Activated effector memory CD4-positive, alpha-beta T cell treated with Interleukin-2 at 50 U/mL for 16 hours (primary cell): ENCODE measurements at places on chromosomes 2 and 18.

DNA sequence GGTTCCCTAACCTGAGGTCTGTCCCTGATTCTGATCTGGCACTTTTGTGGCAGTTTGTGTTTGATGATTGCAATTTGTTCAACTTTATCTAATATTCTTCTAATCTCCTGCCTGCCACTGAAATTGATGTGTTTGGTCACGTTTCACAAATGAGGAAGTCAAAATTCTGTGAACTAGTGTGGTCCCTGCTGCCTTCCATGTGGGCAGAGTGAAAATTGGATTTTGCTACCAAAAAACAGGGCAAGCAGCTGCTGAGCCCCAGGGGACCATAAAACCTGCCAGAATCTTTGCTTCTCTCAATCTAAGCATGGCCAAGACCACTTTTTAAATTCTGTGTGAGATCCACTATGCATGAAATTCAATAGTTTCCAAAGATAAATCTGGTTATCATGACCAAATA is 195.5 kb upstream of the CYRIA start:
- DNase-seq = no peak

GRCh38 chr2:213848631-213849030 is 562.2 kb upstream of the VWC2L start:
- no peak for DNase-seq

DNA sequence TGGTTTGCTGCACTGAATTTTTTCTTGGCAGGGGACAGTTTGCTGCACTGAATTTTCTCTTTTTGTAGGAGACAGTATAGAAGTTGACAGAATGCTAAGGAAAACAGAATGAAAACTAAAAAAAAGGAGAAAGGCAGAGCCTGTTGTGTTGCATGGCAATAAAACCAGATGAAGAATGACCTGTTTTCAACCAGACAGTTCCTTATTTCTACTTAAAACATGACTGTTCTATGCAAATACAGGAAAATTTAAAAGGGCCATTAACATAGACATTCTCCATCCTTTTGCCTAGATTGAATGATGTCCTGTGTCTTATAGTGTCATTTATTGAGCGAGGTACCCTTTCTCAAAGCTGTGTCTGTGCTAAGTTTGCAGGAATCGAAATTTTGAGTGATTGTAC is 33.3 kb downstream of the ABI2 start:
- DNase-seq = no peak

- no peak for DNase-seq
These were observed 342.4 kb downstream of the INSIG2 start for GRCh38 chr2:118430510-118431164.
